Chondrocyte (in vitro differentiated cells): ENCODE measurements at places on chromosomes 2 and 18. TPM values are rescaled to one million over a fixed set of nuclear protein-coding genes. Genes with fewer than 3 reads are reported as not detected.

Gene AGFG1
- 49.3 to 49.5 TPM (median 49.3 TPM) in 3 replicates for total RNA-seq

Gene AGAP1
- total RNA-seq, result 35.5 to 46.7 TPM (median 39.0 TPM) in 3 replicates

Gene CD28
- total RNA-seq, result 0.05 TPM in 1 of 3 replicates, not detected in the others

Gene SERPINB11
- total RNA-seq, result not detected in 3 replicates

Gene PMAIP1
- total RNA-seq, result 4.1 to 9.9 TPM (median 8.0 TPM) in 3 replicates

Gene STPG4
- total RNA-seq, result 0.25 to 0.58 TPM (median 0.28 TPM) in 3 replicates

GRCh38 chr2:53130441-53130943 lies 637.1 kb upstream of the CHAC2 start:
- no peak overlapping the region for H3K4me3 ChIP-seq
- DNase-seq, result no peak
- H3K4me1 ChIP-seq, result peaks cover 6% of the 10 kb centered on the region
- no peak overlapping the region for H3K27ac ChIP-seq

DNA sequence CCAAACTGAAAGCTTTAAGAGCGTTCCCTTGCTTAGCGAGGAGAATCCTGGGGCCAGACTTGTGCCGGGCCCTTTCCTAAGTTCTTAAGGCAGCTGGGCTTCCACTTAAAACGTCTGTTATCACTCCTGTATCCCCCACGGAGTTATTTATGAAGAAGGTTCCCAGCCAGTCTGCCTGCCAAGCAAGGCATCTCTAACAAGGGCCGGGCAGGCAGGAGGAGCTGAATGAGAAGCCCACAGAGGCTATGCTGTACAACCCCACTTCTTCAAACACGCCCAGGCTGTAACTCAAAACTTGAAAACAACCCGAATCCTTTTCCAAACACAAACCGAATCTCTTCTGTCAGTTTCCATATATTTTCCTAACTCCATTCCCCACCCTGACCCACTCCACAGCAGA lies 39.0 kb upstream of the ZFP36L2 start:
- H3K4me1 ChIP-seq, result peaks cover 75% of the 10 kb centered on the region
- H3K27ac ChIP-seq, result peak overlapping the region; percentile 86
- peaks cover 3% of the 10 kb centered on the region for H3K36me3 ChIP-seq

GRCh38 chr2:28595323-28595722 lies 99.5 kb downstream of the PLB1 start:
- H3K4me3 ChIP-seq, result no peak overlapping the region
- no peaks in the 10 kb centered on the region for H3K36me3 ChIP-seq
- no peaks in the 10 kb centered on the region for H3K27me3 ChIP-seq
- no peak for DNase-seq

- H3K27me3 ChIP-seq, result peaks cover 5% of the 10 kb centered on the region
- H3K36me3 ChIP-seq, result no peaks in the 10 kb centered on the region
- peak overlapping the region; percentile 89 for H3K27ac ChIP-seq
Measured at GRCh38 chr2:104378853-104379374, 475.0 kb upstream of the POU3F3 start.

- no peak overlapping the region for H3K4me3 ChIP-seq
- DNase-seq, result no peak
- no peaks in the 10 kb centered on the region for H3K27me3 ChIP-seq
- H3K36me3 ChIP-seq, result peaks cover 4% of the 10 kb centered on the region
- H3K27ac ChIP-seq, result no peak overlapping the region
Measured at GRCh38 chr2:234991793-234992192, 40.0 kb downstream of the SH3BP4 start.

GRCh38 chr2:73292906-73293533 lies 328 bp downstream of the EGR4 start:
- DNase-seq, result no peak
- H3K4me3 ChIP-seq, result peak overlapping the region; percentile 60
- H3K27ac ChIP-seq, result no peak overlapping the region
- no peaks in the 10 kb centered on the region for H3K36me3 ChIP-seq
- peaks cover 78% of the 10 kb centered on the region for H3K27me3 ChIP-seq
- peaks cover 6% of the 10 kb centered on the region for H3K4me1 ChIP-seq

GRCh38 chr18:55650363-55650870 lies 62.4 kb upstream of the TCF4 start:
- no peak overlapping the region for H3K4me3 ChIP-seq
- no peak overlapping the region for H3K27ac ChIP-seq
- no peak for DNase-seq
- peaks cover 12% of the 10 kb centered on the region for H3K4me1 ChIP-seq
- peaks cover 2% of the 10 kb centered on the region for H3K27me3 ChIP-seq

DNA sequence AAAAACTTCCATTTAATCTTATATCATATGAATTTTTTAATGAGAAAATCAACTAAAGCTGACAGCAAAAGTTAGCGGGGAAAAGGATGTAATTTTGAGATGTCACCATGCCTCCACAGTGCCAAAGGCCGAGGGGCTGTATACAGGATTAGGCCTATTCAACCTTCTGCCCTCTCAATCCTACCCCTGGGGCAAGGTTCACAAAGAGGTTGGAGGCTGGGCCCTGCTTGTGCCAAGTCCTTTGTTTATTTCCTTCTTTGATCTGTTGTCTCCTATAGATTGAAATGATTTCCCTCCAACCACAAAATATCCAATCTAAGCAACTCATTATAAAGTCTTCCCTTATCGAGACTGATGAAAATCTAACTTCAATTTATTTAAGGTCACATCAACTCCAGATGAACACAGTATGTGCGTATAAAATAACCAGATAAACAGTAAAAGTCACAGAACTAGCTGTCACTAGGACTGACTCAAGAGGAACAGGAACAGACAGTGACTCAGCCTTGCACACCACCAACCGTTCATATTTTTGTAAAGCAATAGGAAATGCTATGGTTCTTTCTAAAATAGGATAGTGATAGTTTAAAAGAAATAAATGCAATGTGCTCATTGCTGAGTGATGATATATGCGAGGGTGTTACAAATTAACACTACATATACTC lies 95.8 kb downstream of the SLC25A12 start:
- H3K4me3 ChIP-seq, result peak overlapping the region; percentile 44
- H3K4me1 ChIP-seq, result peaks cover 44% of the 10 kb centered on the region
- no peaks in the 10 kb centered on the region for H3K27me3 ChIP-seq
- H3K36me3 ChIP-seq, result peaks cover 6% of the 10 kb centered on the region

- H3K4me1 ChIP-seq, result peaks cover 64% of the 10 kb centered on the region
- H3K4me3 ChIP-seq, result no peak overlapping the region
- no peak for DNase-seq
- H3K27me3 ChIP-seq, result no peaks in the 10 kb centered on the region
Measured at GRCh38 chr18:48557640-48558174, 18.9 kb downstream of the CTIF start.

- H3K27ac ChIP-seq, result no peak overlapping the region
- H3K36me3 ChIP-seq, result no peaks in the 10 kb centered on the region
- no peaks in the 10 kb centered on the region for H3K4me1 ChIP-seq
- no peak overlapping the region for H3K4me3 ChIP-seq
- peaks cover 4% of the 10 kb centered on the region for H3K27me3 ChIP-seq
Measured at GRCh38 chr2:194700726-194701125, 956.3 kb upstream of the SLC39A10 start.

- DNase-seq, result no peak
- no peak overlapping the region for H3K27ac ChIP-seq
- peaks cover 1% of the 10 kb centered on the region for H3K36me3 ChIP-seq
- H3K27me3 ChIP-seq, result peaks cover 29% of the 10 kb centered on the region
Measured at GRCh38 chr2:129860088-129860487, 119.4 kb upstream of the RAB6C start.

DNA sequence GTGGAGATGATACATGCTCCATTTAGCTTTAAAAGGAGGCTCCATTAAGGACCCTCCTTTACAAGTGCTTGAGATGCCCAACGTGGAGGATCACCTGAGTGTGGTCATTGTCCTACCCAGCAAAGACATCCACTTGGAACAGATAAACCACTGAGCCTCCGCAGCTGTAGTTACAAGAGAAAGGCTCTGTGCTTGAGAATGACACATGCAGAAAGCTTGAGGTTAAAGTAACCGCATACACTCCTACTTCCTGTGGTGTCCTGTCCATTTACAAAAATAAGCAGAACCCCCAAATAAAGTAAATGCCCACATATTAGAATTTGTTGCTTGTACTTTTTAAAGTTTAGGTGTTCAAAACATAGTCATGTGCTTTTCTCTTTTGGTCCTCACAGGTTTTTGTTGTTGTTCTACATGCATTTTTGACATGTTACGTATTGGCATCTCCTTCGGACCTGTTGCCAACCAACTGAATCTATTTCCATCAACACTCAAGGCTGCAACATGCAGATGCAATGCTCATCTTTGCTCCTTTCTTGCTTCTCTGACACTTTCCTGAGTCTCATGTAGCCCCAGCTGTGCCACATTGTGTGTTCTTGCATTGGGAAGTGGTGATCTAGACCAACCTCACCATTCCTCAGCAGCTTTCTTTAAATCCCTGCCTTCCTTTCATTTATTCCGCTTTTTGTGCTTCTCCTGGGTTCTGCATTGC lies 56.0 kb downstream of the SERPINB7 start:
- no peak for DNase-seq
- H3K4me3 ChIP-seq, result no peak overlapping the region
- no peaks in the 10 kb centered on the region for H3K4me1 ChIP-seq
- H3K36me3 ChIP-seq, result no peaks in the 10 kb centered on the region

GRCh38 chr2:240377366-240377765 lies 58.1 kb upstream of the GPC1 start:
- peak overlapping the region; percentile 8 for H3K27ac ChIP-seq
- peaks cover 1% of the 10 kb centered on the region for H3K36me3 ChIP-seq
- H3K27me3 ChIP-seq, result no peaks in the 10 kb centered on the region

DNA sequence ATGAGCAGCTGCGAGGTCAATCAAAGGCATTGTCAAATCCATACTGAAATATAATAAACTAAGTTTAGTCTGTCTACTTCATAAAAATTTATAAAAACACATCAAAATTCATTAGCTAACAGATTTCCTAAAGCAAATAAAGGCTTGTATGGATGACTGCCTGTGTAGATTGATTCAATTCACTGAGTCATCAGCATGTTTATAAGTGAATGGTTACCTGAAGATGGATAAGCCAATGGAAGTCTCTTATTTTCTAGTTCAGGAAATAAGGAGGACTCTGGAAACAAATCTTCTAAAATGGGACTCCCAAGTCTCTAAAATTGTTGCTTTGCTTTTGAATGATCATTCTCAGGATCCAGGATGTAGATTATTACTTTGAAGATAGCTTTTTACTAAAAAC lies 57.0 kb upstream of the HNRNPA3 start:
- H3K36me3 ChIP-seq, result no peaks in the 10 kb centered on the region
- peaks cover 21% of the 10 kb centered on the region for H3K27me3 ChIP-seq
- no peak overlapping the region for H3K27ac ChIP-seq
- H3K4me1 ChIP-seq, result no peaks in the 10 kb centered on the region
- H3K4me3 ChIP-seq, result no peak overlapping the region

DNA sequence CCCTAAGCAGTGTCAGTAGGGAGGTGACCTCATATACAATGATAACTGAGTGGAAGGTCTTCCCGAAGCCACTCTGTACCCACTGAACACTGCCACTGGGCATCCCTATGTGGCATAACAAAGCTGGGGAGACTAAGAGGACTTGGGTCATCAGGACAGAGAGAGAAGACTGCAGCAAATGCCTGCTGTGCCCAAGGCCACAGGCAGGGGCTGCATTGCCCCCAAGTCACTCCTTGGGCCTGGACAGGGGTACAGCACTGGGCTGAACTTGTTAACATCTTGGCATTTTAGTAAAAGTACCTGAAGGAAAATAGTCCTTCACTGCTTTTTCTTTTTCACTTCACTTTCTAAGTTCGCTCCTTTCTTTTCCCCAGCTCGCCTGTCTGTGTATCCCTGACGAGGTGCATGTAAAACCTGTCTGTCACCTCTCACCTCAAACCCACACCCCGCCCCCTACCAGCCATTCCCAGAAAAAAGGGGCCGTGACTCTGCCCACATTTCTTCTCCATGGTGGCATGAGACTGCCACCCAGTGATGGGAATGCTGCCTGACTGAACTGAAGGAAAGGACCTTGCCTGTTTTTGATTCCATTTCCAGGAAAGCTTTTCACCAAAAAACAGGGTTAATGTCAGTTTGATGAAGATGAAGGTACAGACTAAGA lies 62.9 kb downstream of the MTHFD2 start:
- H3K4me3 ChIP-seq, result no peak overlapping the region
- peaks cover 4% of the 10 kb centered on the region for H3K4me1 ChIP-seq
- no peaks in the 10 kb centered on the region for H3K27me3 ChIP-seq
- H3K27ac ChIP-seq, result peak overlapping the region; percentile 59
- H3K36me3 ChIP-seq, result no peaks in the 10 kb centered on the region

GRCh38 chr2:173231465-173231864 lies 123.2 kb upstream of the CDCA7 start:
- peaks cover 9% of the 10 kb centered on the region for H3K4me1 ChIP-seq
- no peaks in the 10 kb centered on the region for H3K27me3 ChIP-seq
- H3K27ac ChIP-seq, result peak overlapping the region; percentile 9
- H3K36me3 ChIP-seq, result peaks cover 24% of the 10 kb centered on the region

DNA sequence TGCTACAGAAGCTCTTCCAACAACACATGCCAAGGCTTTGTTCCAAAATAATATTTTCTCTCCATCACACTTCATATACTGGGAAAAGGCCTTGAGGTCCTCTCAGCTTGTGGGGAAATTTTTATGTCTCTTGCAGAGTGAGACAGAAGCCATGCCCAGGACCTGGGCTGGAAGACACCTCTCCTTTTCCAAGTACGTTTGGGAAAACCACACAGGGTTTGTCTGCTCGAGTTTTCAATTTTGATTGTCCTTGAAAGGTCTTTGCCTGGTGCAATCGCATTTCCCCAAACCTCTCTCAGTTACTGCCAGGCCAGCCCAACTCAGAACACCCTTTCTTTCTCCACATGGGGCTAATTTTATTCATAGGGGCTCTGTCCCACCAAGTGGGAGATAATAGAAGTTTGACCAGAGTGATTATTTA lies 272.2 kb downstream of the OSR1 start:
- DNase-seq, result no peak
- H3K4me3 ChIP-seq, result no peak overlapping the region
- no peaks in the 10 kb centered on the region for H3K27me3 ChIP-seq
- H3K4me1 ChIP-seq, result no peaks in the 10 kb centered on the region
- no peak overlapping the region for H3K27ac ChIP-seq

DNA sequence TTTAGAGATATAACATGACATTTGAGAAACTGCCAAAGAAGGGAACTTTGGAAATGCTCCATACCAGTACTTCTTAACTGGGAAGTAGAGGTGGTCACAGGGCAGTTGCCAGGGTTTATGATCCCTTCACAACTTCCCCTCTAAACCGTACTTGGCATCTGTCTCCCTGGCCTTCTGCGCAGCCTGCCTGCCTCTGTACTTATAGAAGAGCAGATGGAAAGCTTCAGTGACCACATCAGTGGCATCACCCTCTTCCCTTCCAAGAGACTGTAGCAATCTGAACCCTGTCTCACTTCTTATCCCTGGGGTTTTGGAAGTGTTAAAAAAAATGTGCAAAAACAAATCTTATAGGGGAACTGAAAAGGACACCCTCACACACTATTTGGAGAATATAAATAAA lies 64.1 kb downstream of the EIF2AK3 start:
- H3K27me3 ChIP-seq, result no peaks in the 10 kb centered on the region
- H3K36me3 ChIP-seq, result peaks cover 20% of the 10 kb centered on the region
- no peak overlapping the region for H3K4me3 ChIP-seq
- peak overlapping the region; percentile 49 for H3K27ac ChIP-seq

GRCh38 chr2:15866563-15867193 lies 73.7 kb upstream of the MYCN start:
- DNase-seq, result no peak
- peaks cover 13% of the 10 kb centered on the region for H3K27me3 ChIP-seq
- H3K36me3 ChIP-seq, result no peaks in the 10 kb centered on the region
- H3K27ac ChIP-seq, result no peak overlapping the region
- no peaks in the 10 kb centered on the region for H3K4me1 ChIP-seq
- H3K4me3 ChIP-seq, result no peak overlapping the region
